T-helper 1 cell (primary cell): ENCODE measurements at places on chromosomes 3 and 15.

DNA sequence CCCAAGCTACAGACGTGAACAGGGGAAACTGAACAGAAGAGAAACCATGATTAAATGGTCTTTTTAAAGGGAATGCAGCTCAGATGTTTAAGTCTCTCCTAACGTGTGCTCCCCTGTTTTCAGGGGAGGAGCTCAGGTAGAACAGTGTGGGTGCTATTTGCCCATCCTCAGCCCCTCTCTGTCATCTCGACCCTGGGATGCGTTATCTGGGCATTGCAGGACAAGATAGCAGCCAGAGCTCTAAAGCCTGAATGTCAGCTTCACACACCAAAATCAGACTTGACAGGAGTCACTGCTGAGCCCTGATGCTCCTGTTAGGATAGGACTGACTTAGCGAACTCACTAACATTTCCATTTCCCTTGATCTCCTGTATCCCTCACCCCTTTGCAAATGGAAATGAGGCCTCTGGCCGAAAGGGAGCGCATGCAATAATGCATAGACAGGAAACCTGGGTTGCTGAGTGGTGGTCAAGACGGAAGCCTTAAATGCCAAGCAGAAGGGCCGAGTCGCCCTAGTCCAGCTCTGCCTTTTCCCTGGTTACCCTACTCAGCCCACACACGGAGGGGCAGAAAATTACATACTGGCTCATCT is 234.9 kb upstream of the TPM1 start:
- DNase-seq = no peak

DNA sequence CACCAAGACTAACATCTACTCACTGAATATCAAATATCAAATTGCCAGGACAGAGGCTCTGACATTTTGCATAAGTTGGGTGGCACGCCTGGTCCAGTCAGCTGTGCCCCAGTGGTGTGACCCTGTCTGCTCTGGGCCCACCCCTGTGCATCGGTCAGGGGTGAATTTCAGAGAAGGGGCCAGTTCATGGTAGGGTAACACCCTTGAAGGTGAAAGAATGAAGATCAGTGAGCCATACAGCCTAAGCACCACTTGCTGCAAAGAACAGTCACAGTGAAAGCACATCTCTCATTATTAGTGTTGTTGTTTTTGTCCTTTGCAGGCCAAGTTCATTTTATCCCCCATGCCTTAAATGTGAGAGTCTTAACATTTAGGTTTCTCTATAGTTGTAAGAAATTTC is 86.8 kb downstream of the MYRIP start:
- no peak for DNase-seq

DNA sequence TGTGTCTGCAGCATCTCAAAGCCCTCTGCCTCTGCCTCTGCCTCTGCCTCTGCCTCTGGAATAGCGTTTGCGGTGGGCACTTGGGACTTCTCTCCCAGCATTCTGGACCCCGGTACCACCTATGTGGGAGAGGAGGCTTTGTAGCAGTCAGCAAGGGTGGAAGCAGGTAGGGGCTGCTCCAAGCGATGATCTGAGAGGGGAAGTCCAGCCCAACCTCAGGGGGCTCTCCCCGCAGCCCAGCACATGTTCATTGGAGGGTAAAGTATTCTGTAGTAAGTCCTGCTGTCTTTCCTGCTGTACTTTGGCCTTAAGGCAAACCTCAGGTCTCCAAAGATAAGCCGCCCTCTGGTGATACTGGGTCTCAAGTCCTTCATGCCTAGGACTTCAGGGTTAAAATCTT is 68.6 kb downstream of the FAM174B start:
- no peak for DNase-seq

- no peak for DNase-seq
Observed at GRCh38 chr15:91928675-91929074, 75.2 kb downstream of the SLCO3A1 start.

DNA sequence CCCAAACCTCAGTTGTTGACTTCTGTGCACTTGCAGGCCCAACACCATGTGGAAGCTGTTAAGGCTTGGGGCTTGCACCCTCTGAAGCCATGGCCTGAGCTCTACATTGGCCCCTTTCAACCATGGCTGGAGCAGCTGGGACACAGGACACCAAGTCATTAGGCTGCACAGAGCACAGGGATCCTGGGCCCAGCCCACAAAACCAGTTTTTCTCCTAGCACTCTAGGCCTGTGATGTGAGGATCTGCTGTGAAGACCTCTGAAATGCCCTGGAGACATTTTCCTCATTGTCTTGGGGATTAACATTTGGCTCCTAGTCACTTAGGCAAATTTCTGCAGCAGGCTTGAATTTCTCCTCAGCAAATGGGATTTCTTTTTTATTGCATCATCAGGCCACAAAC is 1255.7 kb downstream of the ZPLD1 start:
- DNase-seq = no peak

GRCh38 chr3:15649858-15650257 is 48.3 kb downstream of the BTD start:
- no peak for DNase-seq

- DNase-seq = no peak
Observed at GRCh38 chr3:114451051-114451451, 157.2 kb downstream of the TIGIT start.

- no peak for DNase-seq
Observed at GRCh38 chr3:31331278-31331677, 201.4 kb upstream of the STT3B start.

DNA sequence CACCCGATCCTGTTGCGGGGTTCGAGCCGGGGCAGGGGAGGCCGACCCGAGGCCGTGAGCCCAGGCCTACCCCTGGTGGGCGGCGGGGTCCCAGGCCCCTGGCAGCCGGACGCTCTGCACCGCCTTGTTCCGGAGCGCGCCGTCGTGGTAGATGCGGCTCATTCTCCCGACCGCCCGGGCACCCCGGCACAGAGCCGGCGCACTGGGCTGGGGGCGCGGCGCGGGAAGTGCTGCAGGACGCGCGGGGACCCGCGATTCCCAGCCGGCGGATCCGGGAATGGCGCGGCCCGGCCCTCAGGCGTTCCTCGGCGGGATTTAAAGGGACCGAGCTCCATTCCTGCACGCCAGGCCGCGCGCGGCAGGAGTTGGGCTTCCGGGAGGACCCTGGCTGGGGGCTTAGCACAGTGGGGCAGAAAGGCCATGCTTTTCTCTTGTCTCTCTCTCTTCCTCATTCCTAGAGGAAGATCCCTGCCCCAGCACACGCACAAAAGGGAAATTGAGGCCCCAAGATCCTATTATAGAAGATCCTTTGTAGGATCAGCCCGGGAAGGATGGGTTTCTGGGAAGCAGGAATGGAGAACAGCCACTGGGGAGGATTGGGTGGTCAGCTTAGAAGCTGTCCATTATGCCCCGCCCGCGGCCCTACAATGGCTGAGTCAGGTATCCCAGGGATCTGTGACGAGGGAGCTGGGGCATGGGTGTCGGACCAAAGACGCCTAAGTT is at the start of gene ARPIN:
TSS of gene ARPIN (minus strand) at position 279 of the 723 bp plus-strand sequence. CDS start at position 162, 117 bp downstream.
- DNase-seq = no peak

GRCh38 chr3:23921052-23921511 is 4.2 kb downstream of the RPL15 start:
- DNase-seq = no peak

DNA sequence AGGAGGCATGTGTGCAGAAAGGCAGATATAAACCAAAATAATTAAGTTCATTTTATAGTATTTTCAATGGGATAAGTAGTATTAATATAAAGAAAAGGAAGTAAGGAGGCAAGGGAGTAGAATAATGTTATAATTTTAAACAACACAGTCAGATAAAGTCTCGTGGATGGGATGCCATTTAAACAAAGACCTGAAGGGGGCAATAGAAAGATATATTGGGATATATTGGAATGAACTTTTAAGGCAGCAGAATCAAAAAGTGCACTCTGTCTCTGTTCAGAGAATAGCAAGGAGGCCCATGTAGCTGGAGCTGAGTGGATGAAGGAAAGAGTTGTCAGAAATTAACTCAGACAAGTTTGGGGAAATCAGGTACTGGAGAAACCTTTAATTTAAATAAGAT is 158.7 kb downstream of the CGGBP1 start:
- DNase-seq = no peak

DNA sequence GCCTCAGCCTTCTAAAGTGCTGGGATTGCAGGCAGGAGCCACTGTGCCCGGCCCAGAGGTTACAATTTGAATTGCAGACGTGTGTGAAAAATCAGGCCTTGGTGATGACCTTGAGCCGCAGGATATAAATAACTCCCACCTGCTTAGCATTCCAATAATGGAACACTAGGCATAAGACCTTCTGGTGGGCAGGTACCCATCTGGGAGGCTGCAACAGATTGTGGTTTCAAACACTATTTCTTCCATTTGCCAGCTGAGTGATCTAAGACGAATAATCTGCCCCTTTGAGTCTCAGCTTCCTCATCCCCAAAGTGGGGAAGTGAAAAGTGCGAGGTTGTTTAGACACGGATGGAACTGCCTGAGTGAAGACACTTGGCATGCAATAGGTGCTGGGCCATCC is 47.7 kb upstream of the HERC1 start:
- DNase-seq = no peak

- DNase-seq = no peak
Observed at GRCh38 chr3:39752751-39753150, 56.7 kb upstream of the MYRIP start.

GRCh38 chr3:69252631-69253030 is 130.2 kb upstream of the LMOD3 start:
- no peak for DNase-seq

DNA sequence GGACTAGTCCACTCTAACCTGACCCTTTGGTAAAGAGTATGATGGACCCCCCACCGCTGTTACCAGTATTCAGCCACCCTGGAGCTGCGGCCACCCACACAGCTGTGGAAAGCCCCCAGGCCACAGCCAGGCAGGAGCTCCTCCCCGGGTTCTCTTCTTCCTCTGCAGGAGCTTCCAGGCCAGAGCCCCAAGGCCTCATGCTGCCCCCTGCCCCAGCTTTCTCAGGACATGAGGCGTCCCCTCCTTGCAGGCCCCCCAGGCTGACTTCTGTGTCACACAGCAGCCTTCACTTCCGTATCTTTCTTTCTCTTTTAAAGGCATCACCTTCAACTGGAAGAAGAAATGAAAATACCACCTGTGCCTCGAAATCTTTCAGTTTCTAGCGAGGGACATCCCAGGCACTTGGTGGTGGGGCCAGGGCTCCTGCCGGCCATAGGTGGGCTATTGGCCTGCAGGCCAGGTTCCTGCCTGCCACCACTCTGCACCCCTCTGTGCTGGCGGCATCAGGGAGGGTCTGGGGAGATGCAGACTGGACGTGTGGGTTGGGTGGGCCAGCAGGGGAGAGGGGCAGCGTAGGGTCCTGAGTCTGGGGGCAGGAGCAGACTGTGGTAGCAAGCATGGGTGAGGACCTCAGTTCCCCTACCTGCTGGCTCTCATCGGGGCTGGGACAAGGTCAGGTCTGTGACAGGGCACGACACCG is 19.9 kb downstream of the KLF13 start:
- DNase-seq = no peak

- no peak for DNase-seq
Observed at GRCh38 chr15:60609721-60610320, 130.9 kb upstream of the ICE2 start.

GRCh38 chr15:100661156-100661555 is 58.8 kb downstream of the ASB7 start:
- DNase-seq = no peak

DNA sequence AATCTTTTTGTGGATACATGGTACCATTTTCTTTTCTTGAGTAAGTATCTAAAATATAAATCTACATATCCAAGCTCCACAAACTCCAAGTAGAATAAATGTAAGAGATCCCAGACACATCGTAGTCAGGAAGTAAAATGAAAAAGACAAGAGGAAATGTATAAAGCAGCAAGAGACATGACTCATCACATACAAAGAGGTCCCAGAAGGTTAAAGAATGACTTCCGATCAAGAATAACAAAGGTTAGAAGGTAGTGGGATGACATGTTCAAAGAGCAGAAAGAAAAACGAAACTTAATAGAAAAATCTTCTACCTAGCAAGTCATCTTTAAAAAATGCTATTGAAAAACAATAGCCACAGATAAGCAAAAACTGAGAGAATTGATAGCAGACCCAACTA is 705.8 kb downstream of the NR2F2 start:
- no peak for DNase-seq

DNA sequence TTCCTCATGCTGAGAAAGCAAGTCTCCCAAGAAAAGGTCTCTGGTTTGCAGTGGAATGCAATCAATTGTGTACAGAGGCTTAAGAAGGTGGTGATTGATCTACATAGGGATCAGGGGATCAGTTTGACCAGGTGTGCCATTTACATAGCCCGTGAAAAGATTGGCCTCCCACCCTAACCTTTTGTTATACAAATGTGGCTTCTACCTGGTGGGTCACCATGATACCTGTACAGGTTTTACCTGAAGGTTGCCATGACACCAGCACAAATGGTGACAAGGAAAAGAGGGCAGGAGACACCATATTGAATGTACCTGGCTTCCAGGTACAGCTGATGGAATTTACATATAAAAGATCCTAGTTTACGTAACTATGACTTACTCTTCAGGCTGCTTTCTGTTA is 25.5 kb upstream of the TEX55 start:
- DNase-seq = no peak

DNA sequence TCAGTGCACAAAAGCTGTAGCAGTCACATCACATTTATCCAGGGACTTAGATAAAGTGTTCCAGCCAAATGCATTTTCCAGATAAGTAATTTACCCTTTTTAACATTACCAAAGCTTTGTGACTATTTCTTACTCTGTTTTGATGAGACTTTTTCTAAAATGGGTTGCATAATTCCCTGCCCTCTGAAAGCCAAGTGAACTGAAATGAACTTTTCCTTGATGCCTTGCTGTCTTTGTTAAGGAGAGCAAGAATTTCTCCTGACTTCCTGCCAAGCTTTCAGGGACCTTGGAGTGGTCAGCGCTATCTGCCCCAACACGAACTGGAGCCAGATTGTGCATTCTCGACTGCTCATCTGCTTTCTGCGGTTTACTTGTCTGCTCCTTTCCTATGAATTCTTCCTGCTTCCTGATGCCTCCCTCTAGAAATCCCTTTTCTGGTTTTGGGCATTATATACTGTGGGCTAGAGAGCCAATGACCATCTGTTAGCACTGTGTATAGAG is 34.8 kb downstream of the EIF4E3 start:
- DNase-seq = no peak

- DNase-seq = no peak
Observed at GRCh38 chr15:29040370-29040751, 154.6 kb downstream of the APBA2 start.

- DNase-seq = peak; percentile 89
Observed at GRCh38 chr15:92899948-92900730, at the start of gene CHD2. Gene CHD2, plus strand, starts transcription at chr15:92900324. Its CDS starts 914 bp downstream, at chr15:92901238.

DNA sequence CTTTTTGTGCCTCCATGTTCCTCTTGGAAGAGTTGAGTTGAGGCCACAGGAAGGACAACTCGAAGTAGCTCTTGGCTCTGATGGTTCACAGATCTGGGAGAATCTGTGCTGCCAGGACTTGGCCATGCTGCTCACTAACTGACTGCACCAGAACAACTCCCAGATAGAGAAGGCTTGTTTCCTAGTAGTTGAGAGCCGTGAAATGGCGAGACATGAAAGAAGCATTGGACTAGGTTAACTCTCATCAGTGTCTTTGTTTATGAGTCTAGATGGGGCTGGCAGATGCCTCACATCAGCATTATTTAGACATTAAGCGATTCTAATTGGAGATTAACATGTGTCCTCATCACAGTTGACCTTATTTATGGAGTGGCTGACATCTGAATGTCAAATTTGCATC is 92.9 kb upstream of the AGBL1 start:
- DNase-seq = no peak

GRCh38 chr15:81434851-81435250 is 60.8 kb upstream of the TMC3 start:
- no peak for DNase-seq
